ENCODE measurements at places on chromosomes 2 and 18.

- DNase-seq = no peak
Observed at GRCh38 chr18:61448316-61448715, 115.1 kb downstream of the CDH20 start.

DNA sequence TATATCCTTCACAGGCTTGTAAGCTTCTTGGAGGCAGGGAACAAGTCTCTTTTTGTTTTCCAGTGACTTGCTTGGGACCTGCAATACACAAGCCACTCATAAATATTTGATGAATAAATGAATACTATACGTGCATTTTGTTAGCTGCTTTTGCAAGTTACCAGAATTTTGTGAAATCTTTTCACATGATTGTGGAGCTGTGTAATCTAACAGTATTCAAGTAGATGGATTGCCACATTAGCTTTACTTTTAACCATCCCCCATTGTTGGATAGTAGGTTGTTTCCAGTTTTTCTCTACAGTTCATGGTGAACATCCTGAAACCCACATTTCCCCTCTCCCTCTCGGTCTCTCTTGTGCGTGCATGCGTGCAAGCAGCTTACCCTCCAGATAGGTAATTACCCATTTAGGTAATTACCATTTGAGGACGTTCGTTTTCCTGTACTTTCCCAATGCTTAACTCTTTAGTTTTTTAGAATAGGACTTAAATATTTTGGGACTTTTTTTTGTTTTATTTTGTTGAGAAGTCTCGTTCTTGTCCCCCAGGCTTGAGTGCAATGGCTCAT, 12.5 kb downstream of the ZNF407 start:
- no peak for DNase-seq

DNA sequence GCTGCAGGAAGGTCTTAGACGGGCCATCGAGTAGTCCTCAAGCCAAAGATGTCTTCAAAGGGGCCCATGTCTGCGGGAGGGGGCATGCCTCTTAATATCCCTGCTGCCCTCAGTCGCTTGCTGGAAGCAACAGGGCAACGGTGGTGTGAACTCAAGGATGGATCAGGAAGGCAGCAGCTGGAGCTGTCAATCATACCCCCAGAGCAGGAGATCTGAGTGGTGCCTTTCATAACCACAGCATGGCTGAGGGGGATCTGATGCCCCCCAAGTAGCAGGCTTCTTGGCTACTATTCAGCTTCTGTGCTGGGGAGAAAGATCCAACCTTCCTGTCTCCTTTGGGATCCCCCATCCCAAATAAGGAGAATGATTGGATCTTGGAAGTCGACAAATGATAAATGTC, 46.4 kb downstream of the INSIG2 start:
- no peak for DNase-seq

DNA sequence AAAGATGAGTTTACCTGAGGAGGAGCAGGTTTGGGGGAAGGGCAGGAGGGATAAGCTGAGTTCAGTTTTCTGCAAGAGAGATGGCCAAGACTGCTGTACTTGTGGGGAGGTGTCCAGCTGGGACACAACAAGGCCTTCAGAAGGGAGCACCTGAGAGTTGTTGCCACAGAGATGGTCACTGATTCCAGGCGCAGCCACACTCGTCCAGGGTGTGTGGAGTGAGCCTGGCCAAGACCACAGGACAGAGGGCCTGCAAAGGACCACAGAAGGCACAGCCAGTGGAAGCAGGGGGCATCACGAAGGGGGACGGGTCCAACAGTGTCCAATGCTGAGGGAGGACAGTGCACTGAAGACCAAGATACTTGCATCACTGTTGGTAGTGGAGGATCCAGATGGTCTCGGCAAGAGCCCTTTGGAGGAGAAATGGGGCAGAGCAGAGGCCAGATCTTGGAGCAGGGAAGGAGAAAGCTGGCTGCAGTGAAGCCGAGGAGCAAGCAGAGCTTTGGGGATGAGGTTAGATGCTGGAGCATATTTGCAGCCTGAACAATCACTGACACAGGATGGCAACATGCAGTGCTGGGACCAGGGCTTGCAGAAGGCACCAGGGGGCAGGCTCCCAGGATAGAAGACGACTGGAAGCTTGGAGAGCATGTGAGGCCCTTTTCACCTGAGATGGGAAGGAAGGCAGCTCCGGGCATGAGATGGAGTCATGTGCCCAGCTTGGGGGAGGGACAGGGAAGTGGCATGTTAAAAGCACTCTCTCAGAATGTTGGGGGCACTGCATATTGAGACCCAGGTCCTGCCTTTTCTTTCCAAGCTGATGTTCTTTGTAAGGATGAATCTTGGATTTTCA, 214.0 kb downstream of the CYP26B1 start:
- DNase-seq = no peak

GRCh38 chr2:227462462-227462951, 9.4 kb upstream of the AGFG1 start:
- DNase-seq = no peak

- DNase-seq = no peak
Observed at GRCh38 chr2:211159972-211160371, 603.6 kb downstream of the CPS1 start.

DNA sequence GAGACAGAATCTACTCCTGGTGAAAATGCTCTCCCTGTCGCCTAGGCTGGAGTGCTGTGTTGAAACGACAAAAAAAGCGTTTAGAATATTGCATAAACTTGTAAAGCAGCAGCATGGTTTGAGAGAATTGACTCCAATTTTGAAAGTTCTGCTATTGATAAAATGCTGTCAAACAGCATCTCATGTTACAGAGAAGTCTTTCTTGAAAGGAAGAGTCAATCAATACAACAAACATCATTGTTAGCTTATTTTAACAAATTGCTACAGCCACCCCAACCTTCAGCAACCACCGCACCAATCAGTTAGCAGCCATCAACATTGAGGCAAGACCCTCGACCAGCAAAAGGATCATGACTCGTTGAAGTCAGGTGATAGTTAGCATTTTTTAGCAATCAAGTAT, 6.9 kb downstream of the C2orf76 start:
- DNase-seq = no peak

DNA sequence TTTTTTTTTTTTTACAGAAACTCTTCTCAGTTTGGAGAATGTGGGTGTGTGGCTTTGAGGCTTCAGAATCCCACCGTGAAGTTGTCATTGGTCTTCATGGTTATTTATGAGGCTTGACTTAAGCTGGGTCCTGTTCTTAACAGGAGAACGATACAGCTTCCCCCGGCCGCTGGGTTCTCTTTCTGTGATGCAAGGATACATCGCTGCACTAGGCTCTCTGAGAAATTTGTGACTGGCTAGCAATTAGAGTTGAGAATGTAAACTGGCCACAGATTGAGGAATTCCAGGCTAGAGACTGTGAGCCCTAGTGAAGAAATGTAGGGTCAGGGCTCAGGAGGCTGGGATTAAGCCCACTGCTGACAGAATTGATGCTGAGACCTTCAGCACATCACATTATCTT, 29.8 kb downstream of the MGAT5 start:
- no peak for DNase-seq

DNA sequence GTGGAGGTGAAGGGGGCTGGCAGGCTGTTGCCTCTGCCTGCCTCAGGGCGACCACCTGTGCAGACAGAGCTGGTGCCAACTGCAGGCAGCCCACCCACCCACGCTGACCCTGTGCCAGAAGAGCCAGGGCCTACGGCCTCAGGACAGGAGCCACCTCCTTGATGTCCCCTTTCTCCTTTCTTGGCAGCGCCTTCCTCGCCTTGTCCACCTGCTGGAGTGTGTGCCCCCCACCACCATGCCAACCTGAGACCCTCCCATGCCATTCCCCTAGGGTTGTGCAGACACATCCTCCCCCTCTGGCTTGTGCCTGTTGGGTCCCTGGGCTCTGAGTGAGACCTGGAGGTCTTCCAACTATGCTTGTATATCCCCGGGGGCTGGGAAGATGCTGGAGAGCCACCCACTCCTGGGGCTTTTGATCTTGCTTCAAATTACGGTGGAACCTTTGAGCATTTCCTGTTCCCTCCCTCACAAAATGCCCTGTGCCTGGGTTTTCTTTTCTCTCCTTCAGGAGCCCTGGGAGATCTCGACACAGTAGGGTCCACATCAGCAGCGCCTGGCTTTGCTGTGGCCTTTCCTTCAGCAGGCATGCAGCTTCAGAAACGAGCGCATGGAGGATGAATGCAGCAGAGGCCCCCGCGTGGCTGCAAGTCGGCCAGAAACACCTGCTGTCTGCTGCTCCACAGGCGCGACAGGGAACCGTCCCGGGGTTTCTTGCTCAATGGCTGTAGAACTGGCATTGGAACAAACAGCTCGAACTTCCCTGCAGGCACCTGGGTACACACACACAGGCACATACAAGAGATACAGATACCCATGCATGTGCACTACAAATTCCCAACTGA, 65.9 kb upstream of the SH3RF3 start:
- no peak for DNase-seq

DNA sequence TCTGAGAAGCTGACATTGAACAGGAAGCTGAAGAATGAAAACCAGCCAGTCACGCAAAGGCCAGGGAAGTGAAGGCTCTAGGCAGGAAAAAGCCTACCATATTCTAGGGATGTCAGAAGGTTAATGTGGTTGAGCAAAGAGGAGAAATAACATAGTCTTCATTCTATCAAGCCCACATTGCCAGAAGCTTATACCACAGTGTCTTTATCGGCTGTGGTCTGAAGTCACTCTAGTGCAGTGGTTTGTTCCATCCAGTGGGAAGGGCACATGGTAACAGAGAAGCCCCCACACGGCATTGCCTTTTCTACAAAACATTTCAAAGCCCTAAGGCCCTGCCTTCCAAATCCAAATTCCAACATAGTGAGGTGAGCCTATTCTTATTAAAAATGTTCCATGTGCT, 311.3 kb downstream of the TNS1 start:
- no peak for DNase-seq

GRCh38 chr18:7198326-7198725, 32.6 kb upstream of the LRRC30 start:
- DNase-seq = no peak

DNA sequence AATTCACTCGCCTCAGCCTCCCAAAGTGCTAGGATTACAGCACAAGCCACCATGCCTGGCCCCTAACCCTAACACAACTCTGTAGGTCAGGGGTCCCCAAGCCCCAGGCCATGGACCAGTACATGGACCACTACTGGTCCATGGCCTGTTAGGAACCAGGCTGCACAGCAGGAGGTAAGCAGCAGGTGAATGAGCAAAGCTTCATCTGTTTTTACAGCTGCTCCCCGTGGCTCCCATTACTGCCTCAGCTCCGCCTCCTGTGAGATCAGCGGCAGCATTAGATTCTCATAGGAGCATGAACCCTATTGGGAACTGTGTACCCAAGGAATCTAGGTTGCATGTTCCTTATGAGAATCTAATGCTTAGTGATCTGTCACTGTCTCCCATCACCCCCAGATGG, 201.7 kb downstream of the NRP2 start:
- DNase-seq = no peak

- DNase-seq = no peak
Observed at GRCh38 chr2:169798397-169798717, 314 bp upstream of the SSB start.

GRCh38 chr2:241289597-241289996, 25.9 kb downstream of the HDLBP start:
- no peak for DNase-seq

GRCh38 chr2:205650931-205651330, 31.4 kb upstream of the NRP2 start:
- no peak for DNase-seq

GRCh38 chr18:24660956-24661355, 200.5 kb downstream of the HRH4 start:
- no peak for DNase-seq

DNA sequence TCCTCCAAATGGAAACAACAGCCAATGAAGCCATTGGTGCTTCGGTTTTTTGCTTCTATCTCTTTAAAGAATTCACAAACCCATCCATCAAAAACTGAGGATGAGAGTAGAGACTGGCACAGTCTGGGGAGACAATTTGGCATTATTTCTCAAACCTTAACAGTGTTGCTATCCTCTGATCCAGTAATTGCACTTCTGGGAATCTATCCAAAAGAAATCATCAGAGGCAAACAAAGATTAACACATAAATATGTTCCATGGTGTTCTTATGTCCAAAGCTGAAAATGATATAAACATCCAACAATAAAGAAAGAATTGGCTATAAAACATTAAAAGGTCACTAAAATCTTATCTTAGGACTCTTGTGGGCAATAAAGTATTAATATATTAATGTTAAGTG, 35.1 kb downstream of the REEP1 start:
- no peak for DNase-seq

DNA sequence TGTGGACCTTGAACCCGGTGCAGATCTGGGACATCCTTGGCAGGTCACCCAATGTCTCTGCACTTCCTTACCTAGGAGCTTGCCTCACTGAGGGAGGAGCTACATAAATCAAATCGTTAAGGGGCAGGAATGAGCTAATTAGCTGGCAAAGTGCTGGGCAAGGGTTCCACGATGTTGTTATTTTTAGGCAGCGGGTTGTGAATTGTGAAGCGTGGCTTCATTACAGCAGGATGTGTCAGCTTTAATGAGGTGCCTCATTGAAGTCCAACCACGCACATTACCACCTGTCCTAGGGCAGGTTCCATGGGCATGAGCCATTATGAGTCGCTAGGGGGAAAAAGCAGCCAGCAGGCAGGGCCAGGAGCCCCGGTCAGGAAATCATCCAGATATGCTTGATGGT, 127.0 kb upstream of the AGAP1 start:
- no peak for DNase-seq

DNA sequence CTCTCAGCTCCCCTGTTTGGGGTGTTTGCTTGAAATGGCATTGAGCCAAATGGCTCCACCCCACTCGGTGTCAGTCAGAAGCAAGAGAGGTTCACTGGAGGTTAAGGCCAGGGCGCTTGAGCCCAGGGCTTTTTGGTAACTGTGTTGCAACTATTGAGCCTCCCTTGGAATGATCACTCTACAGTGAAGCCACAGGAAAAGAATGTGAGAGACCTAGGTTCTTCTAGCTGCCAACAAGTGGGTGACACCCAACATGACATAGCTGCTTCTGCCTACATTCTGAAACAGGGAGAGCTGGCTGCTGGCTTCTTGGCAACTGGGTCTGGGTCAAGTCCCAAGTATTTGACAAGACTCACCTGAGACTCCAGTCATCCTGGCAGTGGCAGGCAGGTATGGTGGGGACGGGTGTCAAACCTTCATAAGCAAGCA, 7.1 kb upstream of the GRHL1 start:
- no peak for DNase-seq

DNA sequence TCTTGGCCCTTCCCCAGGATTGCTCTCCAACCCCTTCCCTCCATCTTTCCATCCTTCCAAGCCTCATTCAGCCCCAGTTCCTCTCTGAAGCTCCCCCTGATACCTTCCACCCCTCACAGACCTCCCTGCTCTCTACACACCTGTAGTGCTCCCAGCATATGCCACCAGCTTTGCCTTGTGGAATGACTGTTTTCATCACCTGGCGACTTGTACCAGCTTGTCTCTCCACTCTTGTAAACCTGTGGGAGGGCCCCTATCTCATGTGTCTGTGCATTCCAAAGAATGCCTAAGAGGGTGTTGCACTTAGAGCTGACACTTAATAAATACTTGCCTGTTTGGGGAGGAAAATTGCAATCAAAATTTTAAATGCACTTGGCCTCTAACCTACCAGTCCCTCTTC, 198.7 kb downstream of the BCL11A start:
- no peak for DNase-seq

DNA sequence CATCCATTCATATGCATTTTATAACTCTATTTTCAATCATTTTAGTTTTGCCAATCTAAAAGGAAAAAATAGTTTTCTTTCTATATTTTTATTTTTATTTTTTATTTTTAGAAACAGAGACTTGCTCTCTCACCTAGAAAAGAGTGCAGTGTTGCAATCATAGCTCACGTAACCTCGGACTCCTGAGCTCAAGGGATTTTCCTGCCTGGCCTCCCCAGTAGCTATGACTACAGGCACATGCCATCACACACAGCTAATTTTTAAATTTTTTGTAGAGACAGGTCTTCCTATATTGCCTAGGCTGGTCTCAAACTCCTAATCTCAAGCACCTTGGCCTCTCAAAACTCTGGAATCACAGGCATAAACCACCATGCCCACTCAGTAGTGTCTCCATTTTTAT, 125.5 kb upstream of the XIRP2 start:
- DNase-seq = no peak

Measured in stimulated activated CD8-positive, alpha-beta memory T cell treated with anti-CD3 and anti-CD28 coated beads, Interleukin-15, amount 100 ng/mL, for 4 hours (primary cell).